ENCODE measurements at places on chromosomes 1 and 21.

GRCh38 chr1:238898856-238899255 lies 487.5 kb upstream of the CHRM3 start:
- DNase-seq: no peak

DNA sequence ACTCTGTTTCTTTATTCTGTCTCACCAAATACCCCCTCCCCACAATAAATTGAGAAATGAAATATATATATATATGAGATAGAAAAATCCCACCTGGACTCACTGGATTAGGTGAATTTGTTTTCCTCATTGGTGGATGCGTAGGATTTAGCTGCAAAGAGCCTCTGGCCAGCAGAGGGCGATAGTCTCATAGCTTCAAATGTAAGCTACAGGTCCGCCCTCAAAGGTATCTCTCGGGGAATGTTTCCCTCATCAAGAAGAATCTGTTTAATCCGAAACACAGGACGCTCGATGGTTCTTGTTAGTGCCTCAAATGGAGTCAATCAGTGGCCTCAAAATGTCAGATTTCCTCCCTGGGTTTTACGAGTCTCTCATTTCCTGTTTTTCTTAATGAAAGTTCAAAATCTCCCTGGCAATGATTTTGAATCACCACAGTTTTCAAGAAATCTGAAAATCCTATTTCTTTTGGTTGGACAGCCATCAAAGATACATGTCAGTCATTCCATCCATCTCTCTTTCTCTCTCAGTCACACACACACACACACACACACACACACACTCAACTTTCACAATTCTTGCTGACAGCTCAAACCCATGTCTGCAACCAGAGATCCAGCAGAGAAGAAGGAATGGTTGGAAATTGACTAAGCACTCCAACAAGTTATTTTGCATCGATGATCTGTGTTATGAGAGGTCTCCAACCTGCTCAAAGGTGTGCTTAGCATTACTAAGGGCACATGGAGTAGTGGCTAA lies 13.9 kb upstream of the CAMK1G start:
- DNase-seq: peak; percentile 49

GRCh38 chr1:228393811-228394570 lies 12.6 kb downstream of the TRIM11 start:
- DNase-seq: no peak

- peak; percentile 88 for DNase-seq
These were observed at the start of gene SAMD13 for GRCh38 chr1:84301004-84301784. SAMD13 (plus strand) TSS chr1:84301708; CDS start chr1:84303235, 1,527 bp downstream.

DNA sequence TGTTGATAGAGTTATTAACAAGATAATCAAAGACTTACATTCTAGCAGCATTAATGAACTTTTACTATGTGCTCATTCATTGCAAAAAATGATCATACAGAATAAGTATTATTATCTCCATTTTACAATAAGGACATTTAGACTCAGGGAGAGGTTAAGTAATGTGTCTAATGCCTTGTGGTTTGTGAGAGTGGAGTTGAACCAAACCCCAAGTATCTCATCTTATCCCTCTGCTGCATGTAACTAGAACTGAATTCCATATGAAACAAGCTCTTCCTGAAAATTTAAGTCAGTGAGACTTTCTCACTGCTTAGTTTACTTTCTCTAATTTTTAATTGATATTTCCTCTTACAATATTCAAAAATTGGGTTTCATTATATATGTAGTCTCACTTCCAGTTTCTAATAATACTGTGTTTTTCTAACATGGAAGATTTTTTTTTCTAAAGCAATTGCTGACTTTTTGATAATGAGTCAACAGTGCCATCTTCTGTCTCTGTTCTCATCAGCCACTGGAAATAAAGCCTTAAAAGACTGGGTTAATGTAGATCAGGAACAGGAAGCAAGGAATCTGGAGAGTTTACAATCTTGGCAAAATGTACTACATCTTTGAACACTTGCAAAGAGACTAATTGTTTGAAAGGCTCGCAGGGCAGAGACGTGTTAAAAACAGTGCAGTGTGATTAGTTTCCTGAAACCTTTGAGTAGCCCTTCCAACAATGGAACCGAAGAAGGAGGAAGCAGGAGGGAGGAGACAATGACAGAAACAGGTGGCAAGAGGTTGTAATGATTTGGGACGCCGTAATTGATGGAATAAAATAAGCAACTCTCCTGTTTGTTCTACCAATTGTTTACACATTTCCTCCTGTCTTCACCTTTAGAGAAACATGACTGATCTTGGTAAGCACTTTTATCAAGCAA lies 567.6 kb downstream of the MRPL39 start:
- DNase-seq: no peak

DNA sequence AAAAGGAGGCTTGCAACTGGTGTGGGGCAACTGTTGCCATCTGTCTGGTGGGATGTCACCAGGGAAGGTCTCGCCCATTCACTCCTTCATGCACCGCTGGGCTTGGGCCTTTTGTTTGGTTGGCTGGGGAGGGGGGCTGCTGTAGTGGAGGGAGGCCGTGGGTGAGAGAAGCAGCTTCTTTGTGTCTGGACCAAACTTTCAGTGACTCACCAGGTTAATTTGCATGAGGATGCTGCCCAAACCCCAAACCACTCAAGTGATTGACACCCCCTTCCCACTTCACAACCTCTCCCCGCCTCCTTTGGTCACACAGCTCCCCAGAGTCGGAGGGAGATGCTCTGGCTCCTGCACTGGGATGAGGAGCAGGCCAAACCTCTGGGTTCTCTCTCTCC lies 19.7 kb downstream of the BTG2 start:
- no peak for DNase-seq

GRCh38 chr1:111565079-111565478 lies 54.5 kb upstream of the RAP1A start:
- DNase-seq: no peak

GRCh38 chr1:204507317-204508105 lies 8.7 kb upstream of the MDM4 start:
- DNase-seq: no peak
